HEK293T (cell line): ENCODE measurements at places on chromosomes 6 and 20.

- no peak for DNase-seq
Observed at GRCh38 chr6:2274981-2275891, 29.8 kb upstream of the GMDS start.

DNA sequence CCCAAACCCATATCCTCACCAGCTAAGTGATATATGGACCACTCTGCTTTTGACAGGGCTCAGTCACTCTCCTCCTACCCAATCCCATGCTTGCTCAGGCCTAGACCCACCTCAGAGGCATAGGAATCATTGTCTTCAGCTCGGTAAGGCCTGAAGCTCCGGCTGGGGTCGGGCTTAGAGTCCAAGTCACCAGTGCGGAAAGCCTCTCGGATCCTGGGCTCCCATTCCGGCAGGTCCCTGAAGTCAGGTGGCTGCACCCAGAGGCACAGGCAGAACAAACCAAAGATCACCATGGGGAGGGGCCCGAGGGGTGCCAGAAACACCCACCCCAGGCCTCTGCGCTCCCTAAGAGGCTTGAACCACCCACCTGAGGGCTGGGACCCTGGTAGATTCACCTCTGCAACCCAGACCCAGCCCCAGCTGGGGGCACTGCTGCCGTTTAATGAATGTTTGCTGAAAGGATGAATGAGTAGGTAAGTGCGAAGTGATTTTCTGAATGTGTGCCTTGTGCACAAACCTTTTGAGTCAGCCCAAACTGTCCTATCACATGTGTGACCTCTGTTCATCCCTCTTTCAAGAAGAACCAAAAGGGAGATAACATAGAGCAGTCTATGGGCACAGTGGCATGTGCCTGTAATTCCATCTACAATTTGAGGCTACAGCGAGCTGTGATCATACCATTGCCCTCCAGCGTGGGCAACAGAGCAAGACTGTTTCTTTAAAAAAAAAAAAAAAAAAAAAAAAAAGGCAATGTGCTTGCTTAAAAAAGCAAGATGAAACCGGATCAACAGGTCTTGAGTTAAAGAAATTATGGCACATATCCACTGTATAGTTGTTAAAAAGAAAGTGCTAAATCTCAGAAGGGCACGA, 39.3 kb upstream of the DSN1 start:
- no peak for DNase-seq

- no peak for DNase-seq
Observed at GRCh38 chr6:123610779-123611178, 26.0 kb downstream of the TRDN start.

DNA sequence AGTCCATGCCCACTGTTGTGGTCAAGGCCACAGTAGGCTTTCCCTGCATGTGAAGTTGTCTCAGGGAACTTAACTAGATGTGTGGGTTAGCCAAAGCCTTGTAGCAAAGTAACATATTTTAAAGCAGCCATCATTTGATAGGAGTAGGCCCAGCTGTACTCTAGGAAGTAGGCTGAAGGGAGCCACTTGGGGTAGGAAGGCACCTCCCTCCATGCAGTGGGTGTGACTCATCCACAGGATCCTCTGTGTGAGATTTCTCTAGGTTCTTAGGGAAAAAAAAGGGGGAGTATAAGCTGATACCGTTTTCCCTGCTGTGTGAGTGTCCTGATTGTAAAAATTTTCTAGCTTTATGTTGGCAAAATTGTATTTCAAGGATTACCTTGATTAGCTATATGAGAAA, 44.7 kb downstream of the VAPB start:
- DNase-seq: no peak

DNA sequence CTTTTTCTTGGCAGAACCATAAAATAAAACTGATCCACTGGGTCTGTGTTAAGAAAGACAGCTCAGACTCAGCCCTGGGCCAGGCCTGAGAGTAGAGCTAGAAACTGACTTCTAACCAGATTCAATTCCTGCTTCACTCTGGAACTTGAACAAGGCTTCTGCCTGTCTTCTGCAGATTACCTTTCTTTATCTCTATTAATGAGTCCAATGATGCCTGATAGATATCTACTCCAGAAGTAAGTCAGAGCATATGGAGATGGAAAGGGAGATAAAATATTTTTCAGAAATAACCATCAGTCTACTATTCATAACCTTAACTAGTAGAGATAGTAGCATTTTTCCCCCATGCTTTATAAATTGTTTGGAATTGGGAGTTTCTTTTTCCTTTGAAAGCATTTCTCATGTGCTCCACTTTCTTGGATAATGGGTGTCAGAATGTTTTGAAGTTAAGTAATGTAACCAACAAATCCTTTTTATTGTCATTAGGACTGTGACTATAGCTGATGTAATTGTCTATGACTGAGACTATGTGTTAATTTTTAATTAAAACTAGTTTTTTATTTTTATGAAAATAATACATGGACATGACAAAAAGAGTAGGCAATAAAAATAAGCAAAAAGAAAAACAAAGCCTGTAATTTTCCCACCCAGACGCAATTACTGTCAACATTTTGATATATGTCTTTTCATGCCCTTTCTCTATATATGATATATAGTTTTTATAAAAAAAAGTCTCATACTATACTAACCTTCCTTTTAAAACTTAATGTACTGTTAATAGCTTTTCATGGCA, 7.2 kb downstream of the SOBP start:
- no peak for DNase-seq

DNA sequence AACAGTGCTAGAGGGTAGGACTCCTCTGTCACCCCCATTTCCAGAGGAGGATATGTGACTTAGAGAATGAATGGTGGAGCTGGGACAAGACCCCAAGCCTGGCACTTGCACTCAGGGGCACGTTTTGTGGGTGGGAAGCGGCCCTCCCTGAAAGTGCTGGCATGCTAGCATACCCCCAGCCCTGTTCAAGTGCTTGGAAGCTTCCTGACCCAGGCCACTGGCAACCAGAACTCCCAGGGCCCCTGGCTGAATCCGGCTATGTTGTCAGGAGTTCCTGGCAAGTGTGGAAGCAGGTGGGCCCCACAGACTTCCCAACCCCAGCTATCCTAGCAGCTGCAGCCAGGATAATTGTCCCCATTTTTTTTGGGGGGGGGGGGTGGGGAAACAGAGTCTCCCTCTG, 35.6 kb upstream of the TGM2 start:
- DNase-seq: no peak

GRCh38 chr6:56424064-56424463, 176.7 kb upstream of the COL21A1 start:
- DNase-seq: no peak

GRCh38 chr6:13251242-13251641, 77.1 kb downstream of the TBC1D7 start:
- DNase-seq: no peak

DNA sequence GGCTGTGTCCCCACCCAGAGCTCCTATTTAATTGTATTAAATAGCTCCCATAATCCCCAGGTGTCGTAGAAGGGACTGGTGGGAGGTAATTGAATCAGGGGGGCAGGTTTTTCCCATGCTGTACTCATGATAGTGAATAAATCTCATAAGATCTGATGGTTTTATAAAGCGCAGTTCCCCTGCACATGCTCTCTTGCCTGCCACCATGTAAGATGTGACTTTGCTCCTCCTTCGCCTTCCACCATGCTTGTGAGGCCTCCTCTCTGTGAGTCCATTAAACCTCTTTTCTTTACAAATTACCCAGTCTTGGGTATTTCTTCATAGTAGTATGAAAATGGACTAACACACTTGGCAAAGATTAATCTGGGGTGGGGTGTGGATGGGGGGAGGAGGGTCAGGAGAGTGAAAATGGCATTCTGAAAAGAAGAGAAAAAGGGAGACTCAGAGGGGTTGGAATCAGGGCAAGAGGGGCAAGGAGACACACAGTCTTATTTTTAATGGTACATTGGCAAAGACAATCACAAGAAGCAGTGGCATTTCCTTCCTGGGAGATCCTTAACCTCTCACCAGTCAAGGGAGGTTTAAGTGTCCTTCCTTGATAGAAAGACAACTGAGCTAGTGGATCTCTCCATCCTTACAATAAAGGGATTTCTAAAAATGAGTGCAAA, 37.5 kb upstream of the NOX3 start:
- no peak for DNase-seq

DNA sequence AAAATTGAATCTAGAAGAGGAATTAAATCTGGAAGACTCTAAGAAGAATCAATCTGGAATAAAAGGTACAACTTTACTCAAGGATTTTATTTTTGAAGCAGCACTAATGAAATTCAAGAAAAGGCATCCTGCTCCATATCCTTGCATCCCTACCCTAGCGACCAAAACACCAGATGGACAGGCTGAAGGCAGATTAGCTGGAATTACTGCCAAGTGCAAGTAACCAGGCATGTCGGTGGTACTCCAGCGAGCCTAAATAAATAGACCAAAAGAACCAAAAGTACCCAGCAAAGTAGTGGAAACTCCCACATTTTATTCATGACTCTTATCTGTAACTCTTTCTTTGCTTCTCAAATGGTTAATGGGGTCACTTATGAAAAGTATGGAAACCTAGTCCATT, 21.0 kb downstream of the OPRM1 start:
- no peak for DNase-seq

GRCh38 chr6:25698631-25699030, 46.6 kb downstream of the SCGN start:
- no peak for DNase-seq

GRCh38 chr20:63322933-63323273, 29.9 kb downstream of the COL20A1 start:
- DNase-seq: no peak

DNA sequence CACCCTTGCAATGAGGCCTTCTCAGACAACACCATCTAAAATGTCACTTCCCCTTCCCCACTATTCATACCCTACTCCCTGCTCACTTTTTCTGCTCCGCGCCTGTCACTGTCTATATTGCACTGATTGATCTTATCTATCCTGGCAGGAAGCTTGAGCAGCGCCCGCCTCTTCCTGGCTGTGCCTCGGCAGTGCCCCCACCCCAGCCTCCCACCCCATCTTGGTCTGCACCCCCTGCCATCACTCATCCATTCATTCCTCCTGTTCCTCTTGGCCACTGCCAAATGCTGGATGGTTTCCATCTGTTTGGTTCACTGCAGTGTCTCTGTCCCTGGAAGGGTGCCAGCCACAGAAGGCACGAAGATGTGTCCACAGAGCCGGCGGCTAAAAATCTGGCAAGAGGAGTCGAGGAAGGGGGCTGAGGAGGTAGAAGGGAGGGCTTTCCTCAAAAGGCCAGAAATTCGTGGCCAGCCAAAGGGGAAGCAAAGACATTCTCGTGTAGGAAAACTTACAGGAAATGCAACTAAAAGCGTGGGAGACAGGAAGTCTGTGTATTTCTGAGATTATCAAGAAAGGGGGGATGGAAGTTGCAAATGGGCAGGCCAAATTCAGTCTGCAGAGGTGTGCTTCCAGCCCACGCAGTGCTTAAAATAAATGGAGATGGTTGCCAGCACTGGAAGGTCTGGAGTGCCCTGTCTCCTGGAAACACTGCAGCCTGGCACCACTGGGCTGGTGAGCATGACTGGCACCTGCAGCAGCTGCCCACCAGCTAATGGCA, 27.6 kb downstream of the SYNJ2 start:
- DNase-seq: no peak

- DNase-seq: no peak
Observed at GRCh38 chr20:37414224-37415035, 68.5 kb downstream of the SRC start.

DNA sequence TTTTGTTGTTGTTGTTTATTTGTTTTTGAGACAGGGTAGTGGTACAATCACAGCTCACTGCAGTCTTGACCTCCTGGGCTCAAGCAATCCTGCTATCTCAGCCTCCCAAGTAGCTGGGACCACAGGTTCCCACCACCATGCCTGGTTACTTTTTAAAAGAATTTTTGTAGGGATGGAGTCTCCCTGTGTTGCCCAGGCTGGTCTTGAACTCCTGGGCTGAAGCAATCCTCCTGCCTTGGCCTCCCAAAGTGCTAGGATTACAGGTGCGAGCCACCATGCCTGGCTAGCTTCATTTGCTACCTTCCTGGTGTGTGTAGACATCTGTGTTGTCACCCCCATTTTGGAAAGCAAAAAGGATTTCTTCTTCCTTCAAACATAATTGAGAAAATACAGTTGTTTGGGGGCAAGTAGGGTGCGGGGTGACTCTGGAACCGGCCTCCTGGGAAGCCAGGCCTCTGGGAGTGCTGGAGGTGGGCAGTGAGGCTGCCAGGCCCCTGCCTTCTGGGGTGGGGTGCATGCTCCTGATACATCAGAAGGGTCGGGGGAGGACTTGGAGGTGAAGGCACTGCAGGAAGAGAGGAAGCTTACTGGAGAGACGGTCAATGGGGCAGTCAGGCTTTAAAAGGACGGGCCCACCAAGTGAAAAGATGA, 28.4 kb downstream of the SYNJ2 start:
- DNase-seq: no peak
